ENCODE measurements at places on chromosomes 5 and 9.

DNA sequence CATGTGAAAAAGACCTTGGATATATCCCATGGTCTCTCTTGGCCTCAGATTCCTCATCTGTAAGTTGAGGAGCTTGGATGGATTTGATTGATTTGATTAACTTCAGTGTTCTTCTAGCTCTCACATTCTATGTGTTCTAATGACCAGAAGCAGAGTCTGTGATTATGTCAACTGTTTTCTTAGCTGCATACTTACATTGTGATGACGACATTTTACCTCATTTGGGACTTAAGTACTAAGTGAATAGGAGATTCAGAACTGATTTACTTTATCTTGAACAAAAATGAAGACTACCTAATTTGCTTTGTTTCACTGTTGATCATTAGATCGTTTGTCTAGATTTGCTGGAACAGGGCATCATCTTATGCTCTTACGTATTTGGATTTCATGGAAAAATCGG, 427.7 kb downstream of the SH3GL2 start:
- no peak for DNase-seq

DNA sequence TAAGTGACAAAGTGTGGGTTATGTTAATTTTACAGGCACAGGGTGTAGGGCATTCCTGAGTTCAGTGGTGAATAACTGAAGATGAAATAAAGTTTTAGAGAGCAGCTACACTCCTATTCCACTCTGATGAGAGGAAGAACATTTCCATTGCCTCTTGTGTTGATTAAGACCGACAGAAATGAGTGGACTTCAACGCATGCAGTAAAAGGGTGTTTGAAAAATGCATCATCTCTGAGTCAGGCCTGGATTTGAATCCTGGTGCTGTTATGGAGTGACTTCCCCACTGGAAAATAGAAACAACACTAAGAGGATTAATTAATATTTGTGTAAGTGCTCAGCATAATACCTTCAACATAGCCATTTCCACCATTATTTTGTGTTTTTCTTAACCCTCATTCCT, 86.3 kb downstream of the PRR16 start:
- DNase-seq = no peak

- DNase-seq = no peak
Observed at GRCh38 chr9:84121991-84122523, 141.5 kb downstream of the RMI1 start.

DNA sequence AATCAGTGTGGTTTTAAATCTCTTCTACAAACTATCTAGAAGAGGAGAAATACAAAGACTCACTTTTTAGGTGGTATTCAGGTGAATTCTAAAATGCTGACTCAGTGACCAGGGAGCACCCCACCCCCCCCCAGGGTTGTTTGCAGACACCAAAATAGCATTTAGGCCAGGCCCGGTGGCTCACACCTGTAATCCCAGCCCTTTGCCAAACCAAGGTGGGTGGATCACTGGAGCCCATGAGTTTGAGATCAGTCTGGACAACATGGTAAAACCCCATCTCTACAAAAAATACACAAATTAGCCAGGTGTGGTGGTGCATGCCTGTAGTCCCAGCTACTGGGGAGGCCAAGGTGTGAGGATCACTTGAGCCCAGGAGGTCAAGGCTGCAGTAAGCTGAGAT, 119.0 kb upstream of the LMX1B start:
- no peak for DNase-seq

- no peak for DNase-seq
Observed at GRCh38 chr5:167918813-167919483, 372.5 kb upstream of the WWC1 start.

DNA sequence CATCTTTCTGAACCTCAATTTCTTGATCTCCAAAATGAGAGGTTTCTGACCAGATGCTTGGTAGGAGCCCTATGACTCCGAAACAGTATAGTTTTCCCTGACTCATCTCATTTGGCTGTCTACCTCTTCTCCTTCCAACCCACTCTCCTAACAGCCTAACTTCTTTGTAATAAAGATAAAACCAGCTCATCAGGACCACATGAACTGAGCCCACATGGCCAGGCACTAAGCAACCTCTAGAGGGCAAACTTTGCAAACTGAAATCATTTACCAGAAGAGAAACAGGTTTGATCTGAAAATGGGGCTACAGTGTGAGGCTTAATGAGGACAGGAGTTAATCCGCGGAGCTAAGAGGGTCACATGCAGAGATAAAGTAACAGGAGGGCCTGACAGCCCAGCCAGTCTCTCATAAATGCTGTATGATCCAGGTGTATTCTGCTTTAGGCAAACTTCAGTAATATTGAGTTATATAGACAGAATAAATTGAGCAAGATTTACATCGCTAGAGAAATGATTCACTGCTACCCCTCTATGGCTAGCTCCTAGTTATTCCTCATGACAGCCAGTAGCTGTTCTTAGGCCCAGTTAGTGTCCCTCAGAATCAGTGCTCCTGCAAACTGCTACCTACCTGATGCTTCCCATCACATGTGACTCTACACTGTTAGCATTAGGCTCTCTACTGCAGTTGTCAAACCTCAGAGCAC, 64.6 kb downstream of the ABCA1 start:
- DNase-seq = peak; percentile 38

DNA sequence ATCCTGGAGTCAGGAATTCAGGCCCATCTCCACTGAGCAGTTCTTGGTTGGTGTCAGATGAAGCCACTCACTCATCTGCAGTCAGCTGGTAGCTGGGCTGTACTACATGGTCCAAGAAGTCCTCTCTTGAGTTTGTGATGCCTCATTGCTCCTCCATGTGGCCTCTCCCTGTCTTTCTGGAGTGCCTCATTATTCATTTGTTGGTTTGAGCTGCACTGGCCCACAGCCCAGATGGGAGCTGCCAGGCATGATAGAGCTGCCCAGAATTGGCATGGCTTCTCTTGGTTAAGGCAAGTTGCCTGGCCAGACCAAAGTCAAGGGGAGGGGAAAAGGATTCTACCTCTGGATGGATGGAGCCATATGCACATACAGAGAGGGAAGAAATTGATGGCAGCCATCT, 8.0 kb downstream of the PTCD2 start:
- DNase-seq = no peak

DNA sequence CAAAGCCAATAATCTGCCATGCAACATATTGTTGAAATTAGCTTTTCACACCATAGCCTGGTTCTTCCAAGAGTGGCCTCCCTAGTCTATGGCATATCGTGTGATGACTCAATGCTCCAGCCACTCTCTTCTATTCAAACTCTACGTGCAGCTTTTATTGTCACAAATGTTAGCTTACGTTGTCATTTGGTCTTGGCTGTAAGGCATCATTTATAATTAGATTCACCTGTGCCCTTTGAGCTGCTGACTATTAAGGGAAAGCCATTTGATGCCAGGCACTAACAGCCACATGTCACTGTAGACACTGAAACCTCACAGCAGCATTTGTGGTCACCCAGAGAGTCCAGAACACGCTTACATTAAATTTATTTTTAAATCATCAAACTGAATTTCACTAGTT, 66.8 kb downstream of the APBA1 start:
- DNase-seq = no peak

GRCh38 chr5:67989456-67989855, 226.1 kb upstream of the PIK3R1 start:
- no peak for DNase-seq

DNA sequence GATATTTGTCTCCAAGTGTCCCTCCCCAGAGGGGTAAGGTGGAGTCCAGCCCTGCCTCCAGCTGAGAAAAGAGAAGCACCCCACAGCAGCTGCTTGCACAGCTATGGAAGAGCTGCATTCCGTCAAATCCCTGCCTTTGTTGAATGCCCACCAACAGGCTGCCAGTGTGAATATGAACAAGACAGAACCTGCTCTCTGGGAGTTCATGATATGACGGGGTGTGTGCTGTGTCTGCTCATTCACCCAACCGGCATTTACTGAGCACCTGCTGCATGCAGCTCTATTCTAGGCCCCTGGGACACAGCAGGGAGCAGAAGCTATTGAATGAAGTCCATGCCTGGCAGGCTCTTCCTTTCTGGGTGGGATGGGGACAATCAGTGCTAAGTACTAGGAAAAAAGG, 238.8 kb downstream of the GADD45G start:
- DNase-seq = no peak
